ENCODE measurements at places on chromosomes 2 and 18.

- DNase-seq, result no peak
Observed at GRCh38 chr2:101987832-101988231, 3.9 kb upstream of the IL1R2 start.

DNA sequence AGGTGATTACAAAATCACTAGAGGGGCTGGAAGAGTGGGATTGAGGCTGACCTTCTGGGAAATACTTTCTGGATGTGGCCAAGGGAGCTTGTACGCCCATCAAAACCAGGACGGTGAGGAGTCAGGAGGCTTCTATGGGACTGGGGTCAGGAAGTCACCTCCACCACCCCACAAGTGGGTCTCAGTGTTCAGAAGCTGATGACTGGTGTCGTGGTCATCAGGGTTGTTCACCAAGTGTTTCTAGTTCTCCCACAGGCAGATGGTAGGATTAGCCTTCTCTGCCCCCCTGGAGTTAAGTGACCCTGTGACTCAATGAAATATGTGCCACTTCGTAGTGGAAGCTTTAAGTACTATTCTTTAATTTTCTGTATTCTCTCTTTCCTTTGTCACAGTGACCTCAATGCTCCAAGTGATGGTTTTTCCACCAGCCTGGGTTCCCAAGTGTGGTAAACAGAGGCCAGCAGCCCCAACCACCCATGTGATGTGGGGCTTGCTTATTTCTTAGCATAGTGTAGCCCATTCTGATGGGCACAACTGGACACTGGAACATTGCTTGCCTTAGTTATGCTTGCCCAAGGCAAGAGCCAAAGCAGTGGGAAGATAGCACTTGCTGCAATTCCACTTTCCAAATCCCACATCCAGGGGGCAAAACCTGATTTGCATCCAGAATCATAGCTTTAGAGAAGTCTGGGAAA, 258.8 kb downstream of the CYP26B1 start:
- no peak for DNase-seq

DNA sequence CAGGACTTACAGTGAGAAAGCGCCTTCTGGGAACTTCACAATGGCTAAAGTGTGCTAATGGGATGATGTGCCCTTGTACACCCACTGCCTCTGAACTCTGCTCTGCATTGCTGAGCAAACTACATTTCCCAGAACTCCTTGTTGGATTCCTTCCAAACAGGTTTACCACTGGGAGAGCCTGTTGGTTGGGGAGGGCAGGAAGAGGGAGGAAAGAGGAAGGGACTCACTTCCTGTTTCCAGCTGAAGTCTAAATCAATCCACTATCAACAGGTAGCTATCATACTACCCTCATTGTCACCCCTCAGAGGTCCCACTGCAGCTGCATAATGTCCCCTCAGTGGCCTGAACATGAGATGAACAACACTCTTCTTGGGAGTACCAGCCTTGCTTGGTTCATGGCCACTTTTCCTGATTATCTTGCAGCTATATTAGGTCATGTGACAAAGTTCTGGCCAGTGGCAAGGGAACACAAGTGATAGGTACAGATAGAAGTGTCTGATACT, 109.7 kb downstream of the MSH2 start:
- no peak for DNase-seq

GRCh38 chr2:190435031-190435670, 27.0 kb downstream of the MFSD6 start:
- DNase-seq, result no peak

DNA sequence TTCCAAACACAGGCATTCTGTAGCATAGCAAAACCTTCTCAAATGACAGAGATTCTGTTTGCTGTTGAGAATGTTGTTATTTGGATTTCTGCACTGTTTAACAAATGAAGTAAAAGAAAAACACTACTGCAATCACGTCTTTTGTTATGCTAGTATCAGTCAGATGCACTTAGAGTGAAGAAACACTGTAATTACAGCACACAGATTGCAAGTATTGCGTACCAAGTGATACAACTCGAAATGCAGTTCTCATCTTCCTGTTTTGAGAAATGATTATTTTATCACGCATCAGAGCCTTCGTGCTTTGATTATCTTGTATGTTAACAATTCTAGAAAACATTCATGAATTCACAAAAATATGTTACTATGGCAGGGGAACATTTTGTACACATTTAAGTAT, 41.8 kb upstream of the KLF11 start:
- no peak for DNase-seq

DNA sequence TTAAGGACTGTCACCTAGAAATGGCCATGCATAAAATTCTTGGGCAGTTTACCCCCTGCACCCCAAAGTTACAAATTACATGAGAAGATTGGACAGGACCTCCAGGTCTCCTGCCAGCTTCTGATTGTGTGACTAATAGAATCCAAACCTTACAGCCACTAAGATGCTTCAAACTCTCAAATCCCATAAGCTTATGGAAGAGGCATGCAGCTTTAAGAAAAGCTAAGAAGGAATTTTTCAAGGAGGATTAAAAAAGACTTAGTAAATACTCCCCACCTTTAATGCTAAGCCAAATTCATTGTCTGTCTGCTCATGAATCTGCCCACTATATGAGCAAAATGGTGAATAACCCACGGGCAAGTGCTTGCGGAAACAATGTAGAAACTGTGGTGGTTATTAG, 86.3 kb downstream of the MAIP1 start:
- no peak for DNase-seq

DNA sequence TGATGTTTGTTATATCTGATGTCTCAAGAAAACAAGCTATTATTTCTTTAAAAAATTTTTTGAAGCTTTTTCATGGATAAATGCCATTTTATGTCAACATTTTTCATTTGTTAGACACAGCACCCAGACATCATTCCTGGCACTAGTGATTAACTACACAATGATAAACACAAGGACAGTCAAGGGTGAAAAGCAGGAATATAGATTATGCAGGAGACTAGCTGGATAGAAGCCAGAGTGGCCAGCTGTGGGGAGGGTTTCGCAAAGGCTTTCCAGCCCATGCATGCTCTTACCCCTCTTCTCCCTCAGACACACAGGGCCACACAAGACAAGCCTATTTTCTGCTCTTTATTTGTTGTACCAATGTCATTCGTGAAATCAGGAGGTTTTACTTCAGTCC, 127.1 kb upstream of the TTC39C start:
- DNase-seq, result no peak

DNA sequence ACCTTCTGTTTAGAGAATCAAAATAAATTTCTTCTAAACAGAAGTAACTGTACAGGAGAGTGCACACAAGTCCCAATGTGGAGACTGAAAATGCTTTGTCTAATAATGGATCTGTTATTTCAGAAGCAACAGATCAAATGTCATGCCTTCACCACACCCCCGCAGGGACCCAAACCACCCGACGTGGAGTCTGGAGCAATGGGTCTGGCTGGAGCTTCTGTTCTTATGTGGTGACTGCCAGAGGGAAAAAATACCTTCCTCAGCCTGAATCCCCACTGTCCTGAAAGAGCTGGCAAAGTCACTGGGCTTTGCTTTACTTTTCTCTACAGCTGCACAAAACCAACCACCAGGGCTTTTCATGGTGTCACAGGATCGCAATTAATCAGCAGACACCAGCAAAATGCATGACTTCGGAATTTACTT, 119.0 kb upstream of the ZFP36L2 start:
- no peak for DNase-seq

DNA sequence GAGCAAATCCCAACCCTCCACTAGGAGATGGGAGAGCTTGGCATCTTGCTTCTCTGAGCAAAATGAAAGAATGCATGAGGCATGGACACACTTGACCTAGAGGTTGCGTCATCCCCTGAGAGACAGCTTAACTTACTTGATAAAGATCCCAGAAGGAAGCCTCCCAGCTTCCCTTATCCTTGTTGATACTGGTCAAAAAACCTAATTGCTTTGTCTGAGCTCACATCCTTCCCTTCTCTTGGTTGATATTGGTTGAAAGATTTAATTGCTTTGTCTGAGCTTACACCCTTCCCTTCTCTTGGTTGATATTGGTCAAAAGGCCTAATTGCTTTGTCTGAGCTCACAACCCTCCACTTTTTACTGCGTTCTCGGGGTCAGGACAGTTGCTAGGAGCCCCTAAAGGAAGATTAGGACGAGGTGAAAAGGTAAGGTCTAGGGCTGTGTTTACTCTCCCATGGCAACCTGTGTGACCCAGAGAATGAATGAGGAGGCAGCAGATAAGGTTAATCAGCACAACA, 12.2 kb upstream of the BOD1L2 start:
- DNase-seq, result no peak

DNA sequence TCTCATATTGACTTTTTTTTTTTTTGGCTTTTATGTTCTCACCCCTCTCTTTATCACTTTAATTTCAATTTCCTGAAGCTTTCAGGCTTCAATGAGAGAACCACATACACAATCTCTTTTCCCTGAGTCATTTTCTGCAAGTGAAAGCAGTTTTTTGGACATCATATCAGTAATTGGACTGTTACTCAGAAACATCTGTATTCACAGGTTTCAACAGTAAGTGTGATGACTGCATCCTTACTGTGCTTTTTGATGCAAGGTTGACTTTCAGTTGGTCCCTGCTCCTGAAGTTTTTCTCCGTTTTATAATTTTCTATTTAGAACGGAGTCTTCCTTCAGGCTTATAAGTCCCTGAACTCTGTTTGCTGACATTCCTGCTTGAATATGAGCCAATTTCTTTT, 70.5 kb upstream of the CCBE1 start:
- no peak for DNase-seq

DNA sequence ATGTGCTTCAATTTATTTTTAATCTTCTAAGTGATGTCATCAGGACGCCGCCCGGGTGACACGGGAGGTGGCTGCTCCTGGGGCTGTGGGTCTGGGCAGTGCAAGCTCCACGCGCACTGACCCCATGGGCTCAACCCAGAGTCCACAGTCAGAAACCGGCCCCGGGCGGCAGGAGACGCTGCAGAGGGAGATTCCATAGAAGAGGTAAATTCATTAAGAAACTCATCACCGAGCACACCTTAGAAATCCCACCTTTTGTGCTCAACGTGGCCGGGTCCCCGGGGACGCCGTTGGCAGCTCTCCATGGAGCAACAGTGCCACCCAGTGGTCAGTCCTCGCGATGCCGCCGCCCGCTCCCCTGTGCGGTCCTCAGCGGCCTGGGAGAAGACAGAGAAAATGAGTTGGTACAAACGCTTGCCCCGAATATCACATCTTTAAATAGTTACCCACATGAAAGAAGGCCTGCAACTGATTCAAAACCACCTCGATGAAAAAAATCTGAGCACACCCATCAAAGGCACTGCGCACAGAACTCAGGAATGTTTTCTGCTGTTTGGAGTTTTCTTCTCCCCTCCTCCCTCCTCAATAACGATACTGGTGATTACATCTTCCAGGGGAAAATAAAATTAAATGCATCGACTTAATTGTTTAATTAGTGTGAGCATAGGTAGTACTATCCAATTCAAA, 92.6 kb downstream of the CMPK2 start:
- DNase-seq, result no peak

DNA sequence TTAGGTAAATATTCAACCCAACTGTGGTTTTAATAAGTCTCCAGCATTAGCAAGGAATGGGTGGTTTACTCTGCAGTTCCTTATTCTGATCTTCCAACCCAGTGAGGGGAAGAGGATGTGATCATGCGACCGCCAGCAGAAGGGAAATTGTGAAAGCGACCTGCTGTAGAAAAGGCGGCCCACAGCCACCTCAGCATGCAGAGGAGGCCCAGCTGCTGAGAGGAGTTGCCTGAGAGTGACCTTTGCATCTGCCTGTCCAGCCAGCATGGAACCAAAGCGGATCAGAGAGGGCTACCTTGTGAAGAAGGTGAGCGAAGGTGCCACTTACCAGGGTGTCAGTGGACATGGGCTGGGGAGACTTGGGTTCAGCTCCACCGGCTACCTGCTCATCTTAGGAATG, at the start of gene PLEK:
Gene PLEK (plus strand): TSS at position 196 of the 400 bp plus-strand sequence. CDS start 70 bp downstream, at position 266.
- DNase-seq, result no peak

- DNase-seq, result no peak
Observed at GRCh38 chr2:118925476-118925875, 16.5 kb upstream of the MARCO start.

DNA sequence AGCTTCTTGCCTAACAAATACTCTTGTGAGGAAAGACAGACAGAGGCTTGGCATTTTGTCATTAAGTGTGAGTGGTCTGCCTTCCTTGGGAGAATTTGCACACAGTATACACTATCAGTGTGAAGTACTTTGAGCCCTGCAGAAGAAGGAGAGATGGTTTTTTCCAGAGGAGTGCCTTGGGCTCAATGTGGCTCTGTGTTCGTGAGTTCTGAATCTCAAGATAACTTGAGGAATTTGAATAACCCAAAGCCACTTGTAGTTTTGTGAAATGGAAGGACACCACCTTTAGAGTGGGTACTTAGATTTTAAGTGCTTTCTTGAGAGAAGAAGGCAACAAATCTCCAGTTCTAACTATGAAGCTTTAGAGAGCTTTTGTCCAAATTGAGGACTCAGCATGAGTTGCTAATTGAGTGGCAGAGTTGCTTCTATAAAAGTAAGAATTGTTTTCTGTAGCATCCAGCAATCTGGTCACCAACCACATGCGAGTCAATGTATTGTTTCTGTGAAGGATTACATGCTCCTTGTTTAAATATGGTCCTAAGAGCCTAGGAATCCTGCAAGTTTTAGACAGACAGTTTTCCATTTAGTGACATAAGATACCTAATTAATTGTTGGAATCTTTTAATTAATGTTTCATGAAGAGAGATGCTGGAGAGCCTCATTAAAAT, 68.3 kb downstream of the BABAM2 start:
- DNase-seq, result no peak

GRCh38 chr2:12637754-12638153, 79.0 kb upstream of the TRIB2 start:
- DNase-seq, result no peak

- no peak for DNase-seq
Observed at GRCh38 chr2:198645816-198646215, 811.9 kb downstream of the SATB2 start.

GRCh38 chr2:1800716-1801388, 56.5 kb upstream of the PXDN start:
- no peak for DNase-seq

DNA sequence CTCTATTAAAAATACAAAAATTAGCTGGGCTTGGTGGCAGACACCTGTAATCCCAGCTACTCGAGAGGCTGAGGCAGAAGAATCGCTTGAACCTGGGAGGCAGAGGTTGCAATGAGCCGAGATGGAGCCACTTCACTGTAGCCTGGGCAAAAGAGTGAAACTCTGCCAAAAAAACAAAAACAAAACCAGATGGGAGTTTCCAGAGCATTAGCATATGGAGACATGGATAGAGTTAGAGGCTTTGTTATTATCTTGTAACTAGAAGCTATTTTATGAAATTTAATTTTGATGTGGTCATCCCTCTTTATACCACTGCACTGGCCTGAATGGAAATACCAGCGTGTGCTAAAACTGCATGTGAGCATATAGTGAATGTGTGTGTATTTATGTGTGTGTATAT, 58.9 kb downstream of the TRAPPC8 start:
- DNase-seq, result no peak
